MG63 (cell line): ENCODE measurements at places on chromosomes 13 and 19.
A peak's percentile ranks its signal among the peaks of the same experiment; 100 is the strongest.

DNA sequence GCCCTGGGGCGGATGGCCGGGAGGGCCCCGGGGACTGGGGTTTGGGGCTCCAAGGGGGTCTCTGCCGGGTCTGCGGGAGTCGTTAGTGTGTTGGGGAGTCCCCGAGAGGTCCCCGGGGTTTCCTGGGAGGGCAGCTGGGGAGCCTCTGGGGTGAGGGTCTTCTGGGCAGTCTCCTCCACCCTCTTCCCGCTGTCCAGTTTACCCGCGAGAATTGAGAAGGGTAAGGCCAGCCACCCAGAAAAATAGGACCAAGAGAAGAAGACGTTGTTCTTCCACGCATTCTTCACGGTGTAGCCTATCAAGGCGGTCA is 1.0 kb upstream of the ETFB start:
- no peak for DNase-seq

- DNase-seq = no peak
Observed at GRCh38 chr13:102405499-102406100, 3.8 kb upstream of the FGF14 start.

DNA sequence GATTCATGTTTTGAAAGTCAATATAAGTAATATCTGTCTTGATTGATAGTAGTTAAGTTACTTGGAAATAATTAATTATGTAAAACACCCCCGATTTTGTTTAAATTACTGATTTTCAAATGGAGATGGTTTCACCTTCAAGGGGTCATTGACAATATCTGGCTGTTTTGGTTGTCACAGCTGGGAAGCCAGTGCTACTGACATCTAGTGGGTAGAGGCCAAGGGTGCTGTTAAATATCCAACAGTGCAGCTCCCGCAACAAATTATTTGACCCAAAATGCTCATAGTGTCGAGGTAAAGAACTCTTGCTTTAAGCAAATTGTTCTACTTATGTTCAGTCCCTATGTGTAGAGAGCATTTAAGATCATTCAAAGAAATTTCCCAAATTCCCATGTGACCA is 50.6 kb upstream of the PCDH20 start:
- DNase-seq = no peak

GRCh38 chr13:43483930-43484329 is 302.8 kb downstream of the ENOX1 start:
- DNase-seq = no peak

DNA sequence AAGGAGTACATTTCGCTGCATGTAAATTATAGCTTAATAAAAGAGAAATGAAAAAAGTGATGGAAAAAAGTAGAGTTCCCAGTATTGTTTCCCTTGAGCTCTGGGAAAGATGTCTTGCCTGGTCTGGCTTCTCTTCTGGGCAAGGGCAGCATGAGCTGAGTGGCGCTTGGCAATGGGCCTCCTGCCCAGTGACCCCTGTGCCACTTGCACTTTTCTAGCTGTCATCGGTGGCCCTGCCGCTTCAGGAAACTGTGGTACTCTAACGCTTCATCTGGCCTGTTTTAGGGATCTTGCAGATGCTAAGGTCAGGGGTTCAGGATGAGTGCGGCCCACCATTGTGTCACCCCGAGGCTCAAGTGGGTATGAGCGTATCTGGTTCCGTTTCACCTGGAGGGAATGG is 161.4 kb downstream of the MTUS2 start:
- DNase-seq = no peak

DNA sequence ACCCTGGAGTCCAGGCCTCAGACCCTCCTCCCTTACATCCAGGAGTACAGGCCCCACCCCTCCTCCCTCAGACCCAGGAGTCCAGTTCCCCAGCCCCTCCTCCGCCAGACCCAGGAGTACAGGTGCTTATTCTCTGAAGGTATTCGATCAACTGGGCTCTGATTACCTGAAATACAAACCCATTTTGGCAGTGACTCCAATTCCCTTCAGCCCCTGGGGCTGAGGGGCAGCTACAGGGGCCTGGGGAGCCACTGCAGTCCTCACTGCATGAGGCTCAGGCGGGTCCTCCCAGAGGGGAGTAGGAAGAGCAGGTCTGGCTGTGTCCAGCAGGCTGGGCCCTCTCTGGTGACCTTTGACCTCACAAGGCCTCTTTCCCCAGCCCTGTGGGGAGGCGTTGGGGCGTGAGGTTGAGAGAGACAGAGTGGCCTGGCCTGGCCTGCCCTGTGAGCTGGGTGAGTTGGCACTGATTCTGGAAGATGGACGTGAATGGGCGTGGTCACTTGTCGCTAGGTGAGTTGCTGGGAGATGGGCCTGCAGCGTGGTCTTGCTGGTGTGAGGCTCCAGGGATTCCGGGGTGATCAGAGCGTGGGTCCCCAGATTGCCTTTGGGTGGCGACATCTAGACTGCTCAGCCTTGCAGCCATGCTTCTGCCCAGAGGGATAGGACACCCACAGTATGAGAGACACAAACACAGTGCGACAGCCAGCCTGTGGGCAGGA is 3.1 kb downstream of the BCAT2 start:
- no peak for DNase-seq

DNA sequence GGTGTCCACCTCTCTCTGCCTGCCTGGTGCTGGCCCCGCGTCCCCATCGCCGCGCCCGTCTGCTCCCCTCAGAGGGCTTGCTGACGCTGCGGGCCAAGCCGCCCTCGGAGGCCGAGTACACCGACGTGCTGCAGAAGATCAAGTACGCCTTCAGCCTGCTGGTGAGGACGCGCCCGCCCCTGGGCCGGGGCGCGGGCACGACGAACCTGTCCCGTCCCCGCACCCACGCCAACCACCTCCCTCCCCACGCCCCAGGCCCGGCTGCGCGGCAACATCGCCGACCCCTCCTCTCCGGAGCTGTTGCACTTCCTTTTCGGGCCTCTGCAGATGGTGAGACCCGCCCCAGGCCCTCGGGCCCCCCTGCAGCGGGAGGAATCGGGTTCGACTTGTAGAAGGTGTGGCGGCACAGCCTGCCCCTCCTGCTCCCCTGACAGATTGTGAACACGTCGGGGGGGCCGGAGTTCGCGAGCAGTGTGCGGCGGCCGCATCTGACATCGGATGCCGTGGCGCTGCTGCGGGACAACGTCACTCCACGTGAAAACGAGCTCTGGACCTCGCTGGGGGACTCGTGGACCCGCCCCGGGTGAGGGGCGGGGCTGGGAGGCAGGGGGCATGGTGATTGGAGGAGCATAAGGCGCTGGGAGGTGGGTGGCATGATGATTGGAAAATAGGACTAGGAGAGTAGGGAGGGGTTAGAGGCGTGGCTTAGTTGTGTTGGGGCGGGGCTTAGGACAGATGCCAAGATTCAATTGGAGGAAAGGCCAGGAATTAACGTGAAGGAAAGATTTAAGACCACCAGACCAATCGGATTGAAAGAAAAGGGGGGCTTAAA is 6.6 kb downstream of the EPS8L1 start:
- peak; percentile 56 for DNase-seq

DNA sequence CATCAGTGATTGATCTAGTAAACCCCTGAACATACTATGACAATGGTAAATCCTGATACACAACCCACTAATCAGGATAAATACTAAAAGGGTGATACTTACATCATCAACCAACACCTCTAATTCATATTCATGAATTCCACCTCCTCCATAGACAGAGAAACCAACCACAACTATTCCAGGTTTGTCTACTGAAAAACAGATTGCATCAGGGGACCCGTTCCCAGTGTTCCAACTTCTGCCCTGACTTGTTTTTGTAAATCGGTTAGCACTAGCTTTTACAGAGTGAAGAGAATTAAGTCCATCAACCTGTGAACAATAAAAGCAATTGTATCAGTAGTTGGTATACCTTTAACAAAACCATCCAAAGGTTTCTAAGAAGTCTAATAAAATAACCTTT is 149.2 kb downstream of the MYCBP2 start:
- no peak for DNase-seq
